AG08396 (cell line): ENCODE measurements at places on chromosomes 3 and 15.

DNA sequence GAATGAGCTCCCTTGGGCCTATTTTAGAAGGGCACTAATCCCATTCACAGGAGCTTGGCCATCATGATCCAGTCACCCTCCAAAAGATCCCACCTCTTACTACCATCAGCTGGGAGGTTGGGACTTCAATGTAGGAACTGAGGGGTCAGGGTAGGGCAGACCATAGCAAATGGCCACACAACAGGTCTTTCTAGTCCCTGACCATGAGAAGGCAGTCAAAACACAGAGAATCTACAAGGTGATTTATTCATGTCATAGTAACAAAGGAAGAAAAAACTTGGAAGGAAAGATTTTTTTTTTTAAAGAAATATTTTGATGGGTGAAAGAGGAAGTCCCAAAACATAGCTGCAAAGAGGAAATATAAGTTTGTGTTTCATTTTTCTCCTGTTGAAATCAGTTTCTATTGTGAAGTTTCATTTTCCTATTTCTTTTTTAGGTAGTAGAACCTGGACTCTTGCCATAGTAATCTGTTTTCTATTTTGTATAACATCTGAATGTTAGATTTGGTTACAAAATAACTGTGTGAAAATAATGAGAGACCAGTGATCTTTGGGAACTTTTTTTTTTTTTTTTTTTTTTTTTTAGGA, 23.5 kb upstream of the TNFSF10 start:
- no peak for DNase-seq

DNA sequence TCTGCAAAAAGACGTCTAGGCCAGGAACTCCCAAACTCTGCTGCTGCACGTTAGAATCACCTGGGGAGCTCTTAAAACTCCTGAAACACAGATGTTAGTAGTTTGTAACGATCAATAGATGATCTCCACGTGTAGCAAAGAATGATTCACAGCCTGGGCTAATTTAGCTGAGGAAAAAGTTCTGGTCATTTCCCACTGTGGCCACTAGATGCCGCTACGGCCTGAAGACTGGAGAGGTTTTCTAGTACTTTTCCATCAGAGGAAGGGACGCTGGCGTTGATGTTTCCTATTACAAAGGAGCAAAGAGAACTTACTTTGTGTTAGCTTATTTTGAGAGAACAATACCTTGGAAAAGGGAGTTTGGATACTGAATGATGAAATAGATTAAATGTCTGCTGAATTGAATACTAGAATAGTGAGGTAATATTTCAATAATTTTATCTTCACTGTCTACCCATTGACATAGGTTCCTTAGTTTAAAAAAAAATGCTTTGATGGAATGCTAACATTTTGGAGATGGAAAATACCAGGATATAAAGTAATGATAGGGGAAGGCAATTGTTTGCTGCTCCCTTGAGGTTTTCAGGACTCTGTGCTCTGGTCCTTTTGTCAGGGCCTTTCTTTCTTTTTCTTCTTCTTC, 159.1 kb downstream of the P3H2 start:
- peak; percentile 77 for DNase-seq

GRCh38 chr3:46496746-46497555, 825 bp upstream of the RTP3 start:
- DNase-seq = no peak

- DNase-seq = no peak
Observed at GRCh38 chr3:46375218-46375617, 4.5 kb downstream of the CCR5 start.

DNA sequence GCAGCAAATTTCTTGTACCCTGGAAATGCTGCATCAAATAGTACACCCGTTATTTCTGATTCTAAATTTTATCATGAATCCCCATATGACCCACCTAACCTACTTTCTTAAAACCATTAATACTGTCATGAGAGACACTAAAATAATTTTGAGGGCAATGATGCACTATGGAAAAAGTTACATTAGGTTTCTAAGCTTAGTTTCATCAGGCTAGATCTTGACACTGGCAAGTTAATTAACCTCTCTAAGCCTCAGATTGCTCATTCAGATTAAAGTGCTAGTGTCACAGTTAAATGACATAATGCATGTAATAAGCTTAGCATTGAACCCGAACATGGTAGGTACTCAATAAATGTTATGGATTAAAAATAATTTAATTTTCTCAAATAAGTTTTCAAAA, 8.2 kb downstream of the GOLIM4 start:
- DNase-seq = no peak

GRCh38 chr3:51733859-51734571, 27.1 kb downstream of the GRM2 start:
- no peak for DNase-seq

- no peak for DNase-seq
Observed at GRCh38 chr3:9776896-9777693, 7.3 kb upstream of the CAMK1 start.

DNA sequence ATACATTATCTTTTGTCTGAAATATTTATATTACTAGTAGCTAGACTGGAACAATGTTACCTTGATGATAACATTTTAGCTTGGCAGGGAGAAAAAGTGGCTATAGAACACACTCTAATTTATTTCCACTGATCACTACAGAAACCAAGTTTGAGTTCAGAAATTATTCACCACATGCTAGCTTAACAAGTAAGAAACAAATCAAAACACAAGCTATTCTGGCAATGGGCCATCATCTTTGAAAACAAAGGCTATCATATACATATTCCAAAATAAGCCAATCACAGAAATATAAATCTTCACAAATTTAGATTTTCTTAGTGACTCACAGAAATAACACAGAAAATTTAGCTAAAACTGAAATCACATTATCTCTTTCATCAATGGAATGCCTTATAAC, 17.1 kb downstream of the AQR start:
- DNase-seq = no peak

DNA sequence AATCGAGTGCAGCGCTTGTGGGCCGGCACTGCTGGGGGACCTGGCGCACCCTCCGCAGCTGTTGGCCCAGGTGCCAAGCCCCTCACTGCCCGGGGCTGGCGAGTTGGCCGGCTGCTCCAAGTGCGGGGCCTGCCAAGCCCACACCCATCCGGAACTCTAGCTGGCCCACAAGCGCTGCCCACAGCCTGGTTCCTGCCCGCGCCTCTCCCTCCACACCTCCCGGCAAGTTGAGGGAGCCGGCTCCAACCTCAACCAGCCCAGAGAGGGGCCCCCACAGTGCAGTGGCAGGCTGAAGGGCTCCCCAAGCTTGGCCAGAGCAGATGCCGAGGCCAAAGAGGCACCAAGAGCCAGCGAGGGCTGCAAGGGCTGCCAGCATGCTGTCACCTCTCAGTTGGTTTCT, 73.4 kb downstream of the PLXNA1 start:
- no peak for DNase-seq

DNA sequence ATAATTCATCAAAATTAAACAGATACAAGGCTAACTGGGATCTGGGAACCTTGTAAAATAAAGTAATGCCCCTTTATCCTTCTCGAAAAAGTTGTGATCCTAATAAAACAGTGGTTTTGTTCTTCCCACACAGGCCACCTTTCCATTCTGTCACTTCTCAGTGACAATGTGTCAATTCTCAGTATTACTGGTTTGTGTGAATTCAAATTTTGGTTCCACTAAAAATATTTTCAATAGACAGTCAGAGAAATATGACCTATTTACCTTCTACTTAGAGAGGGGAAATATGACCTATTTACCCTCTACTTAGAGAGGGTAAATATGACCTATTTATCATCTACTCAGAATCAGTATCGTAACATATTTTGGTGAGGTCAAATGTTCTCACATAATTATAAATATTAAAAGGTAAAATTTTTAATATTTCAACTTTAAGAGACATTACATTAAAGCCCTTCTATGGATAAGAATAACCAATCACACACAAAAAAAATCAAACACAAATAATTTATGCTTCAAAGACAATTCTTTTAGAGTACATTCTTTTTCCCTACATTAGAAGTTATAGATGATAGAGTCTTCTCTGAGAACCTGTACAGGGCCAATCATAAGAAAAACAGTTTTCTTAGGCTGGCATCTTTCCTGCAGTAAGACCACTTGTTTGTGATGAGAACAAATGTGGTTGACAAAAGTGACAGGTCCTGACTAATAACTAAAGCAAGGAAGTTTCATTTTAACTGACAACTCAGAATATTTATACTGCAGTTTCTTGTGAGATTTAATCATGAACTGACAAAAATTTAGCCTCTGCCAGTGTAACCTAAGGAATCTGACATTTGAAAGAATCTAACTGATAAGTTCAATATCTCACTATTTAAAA, 323.3 kb downstream of the DIPK2A start:
- DNase-seq = no peak

DNA sequence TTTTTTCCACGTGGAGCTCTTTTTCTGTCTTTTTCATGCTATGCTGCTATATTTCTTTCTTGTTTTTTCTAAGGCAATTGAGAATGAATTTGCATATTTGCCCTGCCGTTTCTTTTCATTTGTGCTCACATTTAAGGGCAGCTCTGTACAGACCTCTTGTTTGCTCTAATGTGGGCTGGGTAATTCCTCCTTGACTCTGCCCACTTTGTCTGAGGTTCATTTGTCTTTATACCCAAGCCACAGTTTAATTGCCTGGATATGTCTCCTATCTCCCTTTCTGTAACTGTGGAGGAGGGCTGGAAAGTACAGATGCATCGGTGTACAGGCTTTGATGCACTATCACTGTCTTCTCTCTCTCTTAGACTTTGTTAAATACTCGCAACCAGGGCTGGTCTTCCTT, 195.9 kb downstream of the EPHB1 start:
- DNase-seq = no peak

DNA sequence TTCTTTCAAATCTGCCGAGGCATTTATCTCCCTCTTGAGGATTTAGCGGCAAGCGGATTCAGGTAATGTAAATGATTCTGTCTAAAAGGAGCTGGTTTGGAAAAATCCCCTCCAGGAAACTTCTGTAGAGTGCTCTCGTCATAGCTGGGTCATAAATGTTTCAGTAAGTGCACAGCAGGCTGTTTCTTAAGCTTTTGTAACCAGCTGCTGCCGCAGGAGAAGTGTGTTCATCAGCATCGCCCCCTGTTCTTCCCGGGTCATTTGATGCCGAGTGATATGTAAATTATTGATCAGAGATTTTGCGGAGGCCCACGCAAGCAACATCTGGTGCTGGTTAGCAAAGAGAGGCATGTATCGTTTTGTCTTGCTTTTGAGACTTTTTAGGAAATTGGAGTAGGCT, 53.1 kb downstream of the DNASE1L3 start:
- no peak for DNase-seq

- no peak for DNase-seq
Observed at GRCh38 chr3:123813876-123814275, 70.3 kb downstream of the MYLK start.

GRCh38 chr3:173552526-173552925, 155.0 kb downstream of the NLGN1 start:
- no peak for DNase-seq

- DNase-seq = no peak
Observed at GRCh38 chr3:112092496-112093179, 6.4 kb downstream of the C3orf52 start.

DNA sequence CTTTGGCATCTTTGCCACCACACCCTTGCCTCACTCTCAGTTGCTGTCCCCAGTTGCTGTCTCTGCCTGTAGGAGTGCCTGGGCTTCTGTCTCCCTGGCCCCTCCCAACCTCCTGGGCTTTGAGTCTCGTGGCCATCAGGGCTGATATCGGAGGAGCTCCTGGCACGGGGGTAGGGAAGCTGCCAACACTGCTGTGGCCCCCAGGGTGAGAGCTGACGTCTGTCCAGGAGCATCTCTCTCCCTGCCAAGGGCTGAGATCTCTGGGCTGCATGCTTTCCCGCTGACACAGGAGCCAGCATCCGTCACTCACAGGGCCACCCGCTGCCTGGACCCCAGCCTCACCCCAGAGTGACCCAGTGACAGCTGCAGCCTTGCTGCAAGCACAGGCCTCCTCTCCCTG, 47.4 kb downstream of the EXOG start:
- no peak for DNase-seq

GRCh38 chr3:16944356-16944755, 59.6 kb downstream of the PLCL2 start:
- DNase-seq = no peak

GRCh38 chr15:78224023-78224411, 10.3 kb downstream of the ACSBG1 start:
- DNase-seq = no peak

- no peak for DNase-seq
Observed at GRCh38 chr3:158774965-158775364, 26.9 kb upstream of the MFSD1 start.

- no peak for DNase-seq
Observed at GRCh38 chr3:45537616-45537969, 57.0 kb upstream of the LIMD1 start.

DNA sequence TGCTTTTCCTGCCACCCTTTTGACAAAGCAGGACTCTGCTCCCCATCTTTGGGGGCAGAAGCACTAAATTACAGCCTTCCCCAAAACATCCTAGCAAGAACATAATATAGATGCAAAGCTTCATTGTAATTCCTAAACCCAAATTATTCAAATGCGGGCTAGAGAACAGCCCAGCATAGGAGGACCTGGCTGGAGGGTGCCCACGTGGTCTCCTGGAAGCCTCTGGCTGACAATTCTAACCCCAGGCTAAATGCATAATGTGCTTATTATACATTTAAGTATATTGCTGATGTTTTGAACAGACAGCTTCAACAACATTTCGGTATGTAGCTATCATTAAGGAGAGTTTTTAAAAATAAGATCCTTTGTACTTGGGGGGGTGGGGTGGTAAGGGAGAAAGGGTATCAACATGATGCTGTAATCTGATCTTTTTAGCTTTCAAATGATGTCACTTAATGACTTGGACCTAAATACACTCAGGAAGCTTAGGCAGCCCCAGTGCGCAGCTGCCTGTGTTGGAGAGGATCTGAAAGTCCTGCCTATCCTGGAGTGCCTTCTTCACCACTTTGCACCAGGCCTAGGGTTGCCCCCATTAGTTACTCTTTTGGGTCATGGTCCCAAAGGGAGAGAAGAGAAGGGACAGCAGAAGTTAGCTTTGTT, 57.2 kb upstream of the USP3 start:
- no peak for DNase-seq

DNA sequence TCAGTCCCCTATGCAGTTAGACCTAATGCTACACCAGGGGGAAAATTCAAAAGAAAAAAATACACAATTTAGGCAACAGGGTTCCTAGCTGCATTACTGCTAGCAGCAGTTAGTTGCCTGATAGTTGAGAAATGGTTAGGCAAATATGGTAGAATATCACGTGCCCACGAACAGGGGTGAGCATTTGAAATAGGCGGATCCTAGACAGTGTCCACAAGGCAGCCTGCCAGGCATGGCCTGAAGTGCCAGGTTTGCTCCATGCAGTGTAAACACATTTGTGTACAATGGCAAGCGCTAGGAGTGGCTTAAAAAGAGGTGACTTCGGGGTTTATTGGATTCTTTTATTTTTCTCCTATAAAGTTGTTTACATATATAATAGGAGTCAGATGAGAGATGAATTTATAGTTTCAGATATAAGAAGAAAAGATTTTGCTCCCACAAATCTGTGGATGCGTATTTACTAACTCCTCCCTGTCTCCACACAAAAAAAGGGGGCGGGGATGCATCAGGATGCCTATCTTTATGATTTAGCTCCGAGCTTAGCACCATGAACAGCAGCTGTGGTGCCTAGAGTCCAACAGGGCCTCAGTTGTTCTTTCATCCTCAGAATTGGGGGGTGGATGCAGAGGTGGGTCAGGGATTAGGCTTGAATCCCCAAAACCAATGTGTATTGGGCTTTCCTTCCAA, 3.9 kb upstream of the TGM4 start:
- DNase-seq = no peak

- peak; percentile 60 for DNase-seq
Observed at GRCh38 chr3:30342318-30343060, 263.9 kb upstream of the TGFBR2 start.
